ENCODE measurements at places on chromosomes 2 and 18.
A peak's percentile ranks its signal among the peaks of the same experiment; 100 is the strongest.

GRCh38 chr2:172949522-172949921 is 126.1 kb upstream of the MAP3K20 start:
- DNase-seq = no peak

- DNase-seq = no peak
These were observed 390.7 kb downstream of the METTL4 start for GRCh38 chr18:2180586-2180985.

- no peak for DNase-seq
These were observed 37.4 kb downstream of the NPAS2 start for GRCh38 chr2:100857341-100857740.

GRCh38 chr2:154908327-154908726 is 209.8 kb downstream of the KCNJ3 start:
- no peak for DNase-seq

DNA sequence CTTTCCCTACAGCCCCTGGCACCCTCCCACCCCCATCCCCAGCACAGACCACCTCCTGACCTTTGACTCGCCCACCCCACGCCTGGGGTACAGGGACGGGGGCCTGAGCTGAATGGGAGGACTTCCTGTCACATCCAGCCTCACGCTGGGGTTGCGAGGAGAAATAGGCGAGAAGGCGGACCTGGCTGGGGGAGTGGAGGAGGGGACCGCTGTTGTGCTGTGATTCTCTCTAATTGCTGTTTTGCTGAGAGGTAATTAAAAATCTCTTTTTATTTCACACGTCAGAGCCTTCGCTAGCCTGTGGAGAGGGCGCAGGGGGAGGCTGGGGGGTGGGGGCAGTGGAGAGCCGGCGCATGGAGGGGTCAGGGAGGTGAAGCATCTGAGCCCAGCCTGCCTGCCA is 9.7 kb upstream of the ECEL1 start:
- DNase-seq = no peak

DNA sequence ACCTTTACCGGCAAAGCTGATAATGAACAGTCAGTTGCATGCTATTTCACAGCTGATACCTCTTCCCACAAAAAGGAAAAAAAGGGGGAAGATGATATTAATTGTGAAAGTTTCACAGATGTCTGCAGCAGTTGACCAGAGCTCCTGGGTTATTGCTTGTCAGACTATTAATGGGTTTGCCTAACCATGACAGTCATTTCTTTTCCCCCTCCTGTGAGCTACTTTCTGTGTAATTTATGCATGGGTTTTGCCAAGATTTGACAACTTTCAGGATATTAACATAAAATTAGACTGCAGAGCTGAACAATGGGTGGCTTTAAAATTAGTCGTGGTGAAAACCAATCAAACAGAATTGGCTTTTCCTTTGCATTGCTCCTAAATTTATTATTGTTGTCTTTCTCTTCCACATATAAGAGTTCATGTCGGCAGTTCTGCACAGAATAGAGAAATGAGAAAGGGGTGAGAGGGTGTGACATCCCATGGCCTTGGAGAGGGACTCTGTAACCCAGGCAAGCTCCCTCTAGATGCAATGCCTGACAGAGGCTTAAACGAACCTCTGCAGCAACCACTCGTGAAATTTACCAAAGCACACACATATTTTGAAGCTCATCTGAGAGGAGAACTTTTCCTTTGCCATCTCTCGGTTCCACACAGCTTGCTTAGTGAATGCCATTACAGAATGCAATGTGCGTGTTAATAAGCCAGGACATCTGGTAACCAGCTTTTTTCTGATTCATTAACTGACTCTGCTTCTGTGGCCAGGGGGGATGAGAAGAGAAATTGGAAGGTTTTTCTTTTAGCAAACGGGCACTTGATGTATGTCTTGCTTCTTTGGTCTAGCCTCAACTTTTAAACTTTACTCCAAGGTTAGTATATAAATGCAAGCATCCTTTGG is 82.2 kb upstream of the ITGA4 start:
- DNase-seq = no peak

DNA sequence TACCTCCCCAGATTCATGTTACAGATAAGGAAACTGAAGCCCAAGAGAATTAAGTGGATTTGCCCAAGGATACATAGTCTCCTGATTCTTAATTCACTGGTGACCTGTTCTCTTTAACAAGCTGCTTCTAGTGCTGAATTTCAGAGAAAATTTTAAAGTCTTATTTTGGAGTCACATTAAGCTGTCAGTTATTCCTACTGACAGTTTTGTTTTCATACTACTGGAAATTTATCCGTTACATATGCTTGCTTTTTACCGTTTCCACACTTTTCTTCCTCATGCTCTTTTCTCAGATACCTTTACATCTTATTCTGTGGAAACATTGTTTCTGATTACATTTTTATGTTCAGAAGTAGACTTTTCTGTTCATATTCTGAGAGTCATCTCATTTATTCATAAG is 1.3 kb downstream of the MOB4 start:
- DNase-seq = no peak

DNA sequence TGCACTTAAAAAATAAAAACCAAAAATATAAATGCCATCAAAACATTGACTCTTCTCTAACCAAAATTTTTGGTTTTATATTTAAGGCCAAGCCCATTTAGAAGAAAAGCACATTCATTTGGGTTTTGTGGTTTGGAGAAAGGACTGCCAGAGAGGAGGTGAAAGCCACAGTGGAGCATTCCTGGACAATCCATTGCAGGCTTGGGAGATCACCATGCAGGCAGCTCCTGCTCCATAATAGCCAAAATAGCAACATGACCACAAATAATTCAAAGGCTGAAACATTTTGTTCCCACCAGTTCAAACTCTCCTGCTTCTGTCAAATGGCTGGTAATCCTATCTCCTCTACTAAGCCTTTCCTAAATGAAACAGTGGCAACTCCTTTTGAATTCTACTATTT is 73.5 kb downstream of the GALNT3 start:
- DNase-seq = no peak

- no peak for DNase-seq
These were observed 54.7 kb downstream of the DTNB start for GRCh38 chr2:25618676-25619075.

DNA sequence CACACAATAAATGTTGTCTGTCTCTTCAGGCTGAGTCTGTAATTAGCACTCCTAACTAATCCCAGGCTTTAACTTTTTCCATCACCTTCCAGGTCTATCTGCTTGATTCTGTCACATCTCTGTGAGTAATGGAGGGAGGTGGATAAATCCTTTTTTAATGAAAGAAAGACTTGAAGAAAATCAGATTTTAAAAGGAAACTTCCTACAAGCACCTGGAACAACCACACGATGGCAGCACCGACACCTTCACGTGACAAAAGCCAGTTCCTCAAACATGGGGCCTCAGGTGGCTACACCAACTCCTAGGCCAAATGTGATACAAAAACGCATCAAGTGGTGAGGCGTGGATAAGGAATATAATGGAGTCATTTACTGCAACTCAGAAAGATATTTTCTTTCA is 41.8 kb downstream of the TGFBRAP1 start:
- no peak for DNase-seq

DNA sequence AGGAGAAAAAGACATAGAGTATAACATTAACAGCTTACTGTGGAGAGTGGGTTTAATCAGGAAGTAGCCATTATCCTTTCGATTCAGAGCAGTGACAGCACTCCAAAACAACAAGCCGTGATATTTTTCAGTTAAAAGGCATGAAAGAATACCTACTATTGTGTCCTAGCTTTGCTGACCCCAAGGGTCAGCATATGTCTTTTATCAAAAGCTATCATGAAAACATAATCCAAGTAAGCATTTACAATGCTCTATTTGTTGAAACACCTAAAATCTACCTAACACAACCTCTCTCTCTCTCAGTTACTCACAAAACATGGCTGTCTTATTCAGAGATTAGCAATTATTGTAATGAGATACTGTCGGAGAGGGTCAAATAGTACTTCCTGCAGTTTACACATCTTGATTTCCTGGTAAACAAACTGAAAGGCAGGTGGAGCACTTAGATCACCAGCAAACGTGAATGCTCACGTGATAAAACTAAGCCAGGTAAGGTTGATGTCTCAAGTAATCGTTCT is 100.0 kb downstream of the BAZ2B start:
- DNase-seq = peak; percentile 27

DNA sequence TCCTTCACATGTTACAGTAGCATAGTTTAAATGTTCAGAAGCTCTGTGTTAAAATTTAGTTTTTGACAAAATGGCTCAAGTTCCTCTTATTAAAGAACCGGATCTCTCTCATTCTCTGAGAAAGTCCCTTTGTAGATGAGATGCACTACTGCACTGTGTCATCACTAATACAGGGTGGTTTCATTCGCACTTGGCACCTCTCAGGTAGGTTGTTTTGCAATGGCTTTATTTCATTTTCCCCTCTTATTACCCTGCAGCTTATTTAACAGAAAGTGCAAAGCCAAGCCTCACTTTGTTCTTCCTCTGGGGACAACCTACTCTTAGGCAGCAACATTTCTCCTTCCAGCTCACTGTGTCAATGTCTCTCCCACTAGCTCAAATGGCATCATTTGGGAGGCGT is 185.1 kb downstream of the DLGAP1 start:
- DNase-seq = no peak

GRCh38 chr2:206611736-206612135 is 30.6 kb upstream of the FAM237A start:
- DNase-seq = no peak

DNA sequence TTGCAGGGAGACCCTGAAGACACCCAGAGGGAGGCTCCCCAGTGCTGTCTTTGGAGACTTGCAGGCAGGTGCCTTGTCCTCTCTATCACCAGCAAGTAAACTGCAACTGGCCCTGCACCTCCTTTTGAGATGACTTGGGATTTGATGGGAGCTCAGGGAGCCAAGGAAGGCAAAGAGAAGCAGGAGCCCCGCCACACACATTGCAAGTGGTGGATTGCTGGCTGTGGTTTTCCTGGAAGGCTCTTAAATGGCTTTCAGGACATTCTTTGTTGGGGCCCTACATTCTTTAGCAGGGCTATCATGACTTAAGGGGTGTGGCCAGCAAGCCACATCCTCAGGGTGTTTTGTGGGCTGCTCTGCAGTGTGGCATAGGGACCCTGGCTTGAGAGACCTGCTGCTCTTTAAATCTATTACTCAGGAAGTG is 39.9 kb upstream of the CDC42EP3 start:
- no peak for DNase-seq

- DNase-seq = no peak
These were observed 63.2 kb downstream of the GNAL start for GRCh38 chr18:11752116-11752911.

- DNase-seq = no peak
These were observed 10.4 kb upstream of the METTL21A start for GRCh38 chr2:207635468-207636200.

GRCh38 chr2:113894156-113894743 is 4.4 kb downstream of the ACTR3 start:
- no peak for DNase-seq

GRCh38 chr2:55985406-55985805 is 61.8 kb upstream of the EFEMP1 start:
- DNase-seq = no peak

GRCh38 chr18:28729321-28729720 is 552.4 kb upstream of the CDH2 start:
- DNase-seq = no peak

- peak; percentile 6 for DNase-seq
These were observed 172.4 kb upstream of the KCNH7 start for GRCh38 chr2:163011000-163011399.

- DNase-seq = no peak
These were observed 2.0 kb upstream of the CAPN14 start for GRCh38 chr2:31219131-31219969.

- no peak for DNase-seq
These were observed 4.3 kb downstream of the SOX11 start for GRCh38 chr2:5696404-5696944.

DNA sequence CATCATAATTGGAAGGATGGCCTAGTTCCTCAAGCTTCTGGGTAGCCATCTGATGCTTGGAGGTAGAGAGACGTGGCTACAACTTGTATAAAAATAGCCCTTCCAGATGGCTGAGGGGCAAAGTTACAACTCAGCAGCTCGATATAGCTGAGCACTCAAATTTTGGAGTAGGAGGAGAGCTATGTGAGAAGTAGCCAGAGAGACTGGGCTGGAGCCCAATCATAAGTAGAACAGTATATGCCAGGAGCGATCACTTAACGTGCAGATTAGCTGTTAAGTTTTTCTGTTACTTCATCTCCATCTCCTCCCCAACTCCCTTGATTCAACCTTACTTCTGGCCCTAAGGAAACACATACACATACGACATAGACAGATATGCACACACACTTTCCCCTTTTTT is 28.8 kb downstream of the CNRIP1 start:
- DNase-seq = no peak

- no peak for DNase-seq
These were observed 70.4 kb downstream of the KIAA1328 start for GRCh38 chr18:36899289-36899688.

GRCh38 chr2:191206613-191207471 is 38.4 kb upstream of the MYO1B start:
- no peak for DNase-seq
